ENCODE measurements at places on chromosomes 16 and 17.

DNA sequence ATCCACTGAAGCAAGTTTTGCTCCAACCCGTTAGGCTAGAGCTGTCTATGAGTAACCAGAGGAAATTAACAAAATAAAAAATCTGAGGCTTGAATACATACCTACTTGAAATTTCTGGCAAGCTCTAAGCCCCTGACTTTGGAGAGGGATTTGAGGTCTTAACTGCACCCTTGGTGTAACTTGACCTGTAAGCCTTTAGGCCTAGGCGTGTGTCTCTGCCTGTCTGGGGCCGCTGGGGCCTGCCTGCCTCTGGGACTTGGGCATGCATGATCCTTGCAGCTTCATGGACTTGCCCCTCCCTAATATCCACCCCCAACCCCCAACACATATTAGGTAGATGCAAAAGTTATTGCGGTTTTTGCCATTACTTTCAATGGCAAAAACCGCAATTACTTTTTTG is 3.7 kb upstream of the CDC42EP4 start:
- no peak for DNase-seq

DNA sequence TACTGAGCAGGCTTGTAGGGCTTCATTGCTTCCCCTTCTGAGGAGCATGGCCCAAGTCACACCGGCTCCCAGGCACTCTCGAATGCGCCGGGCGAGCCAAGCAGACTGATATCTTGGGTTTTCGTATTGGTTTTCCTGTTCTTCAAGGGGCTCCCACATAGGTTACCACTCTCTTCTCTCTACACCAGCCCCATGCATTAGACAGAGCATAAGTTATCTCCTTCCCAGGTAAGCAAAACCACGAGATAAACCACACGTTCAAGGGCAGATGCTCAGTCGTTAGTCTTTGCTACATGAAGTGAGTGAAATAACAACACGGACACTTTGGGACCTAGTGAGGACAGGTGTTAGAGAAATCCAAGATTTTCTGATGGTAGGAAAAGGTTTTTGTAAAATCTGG is 211.2 kb downstream of the ABCC12 start:
- DNase-seq: no peak

- DNase-seq: no peak
Measured at GRCh38 chr16:1217526-1217925, 7.5 kb downstream of the TPSG1 start.

GRCh38 chr17:9368631-9369030 is 207.0 kb downstream of the STX8 start:
- no peak for DNase-seq

GRCh38 chr17:72531729-72532128 is 410.9 kb downstream of the SOX9 start:
- no peak for DNase-seq

DNA sequence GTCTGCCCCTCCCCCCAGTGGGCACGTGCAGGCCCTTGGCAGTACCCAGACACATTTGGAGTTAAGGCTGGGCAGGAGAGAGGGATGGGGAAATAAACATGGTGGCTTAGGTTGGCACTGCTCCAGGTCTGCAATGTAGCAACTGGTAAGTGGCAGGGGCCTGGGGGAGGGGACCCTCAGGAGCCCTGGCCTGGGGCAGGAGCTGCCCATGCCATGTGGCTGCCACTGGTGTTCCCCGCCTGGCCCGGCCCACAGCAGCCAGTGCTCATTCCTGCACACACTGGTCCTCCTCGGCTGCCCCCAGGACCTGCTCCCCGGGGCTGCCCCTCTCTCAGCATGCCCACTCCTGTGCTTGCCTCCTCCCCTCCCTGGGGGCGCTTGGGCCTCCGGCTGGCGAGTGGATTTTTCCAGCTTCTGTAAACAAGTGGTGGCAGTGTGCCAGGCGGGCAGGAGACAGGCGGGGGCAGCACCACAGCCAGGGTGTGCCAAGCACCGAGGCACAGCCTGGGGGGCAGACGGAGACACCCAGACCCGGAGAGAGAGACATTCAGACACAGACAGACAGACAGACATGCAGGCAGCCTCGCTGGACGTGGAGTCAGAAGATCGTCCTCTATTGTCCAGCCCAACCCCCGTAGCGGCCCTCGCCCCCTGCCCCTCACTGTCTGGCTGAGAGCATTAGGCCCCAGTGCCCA is 9.4 kb downstream of the THRA start:
- no peak for DNase-seq

- DNase-seq: peak; percentile 30
Measured at GRCh38 chr16:88939245-88939971, 37.6 kb downstream of the CBFA2T3 start.

DNA sequence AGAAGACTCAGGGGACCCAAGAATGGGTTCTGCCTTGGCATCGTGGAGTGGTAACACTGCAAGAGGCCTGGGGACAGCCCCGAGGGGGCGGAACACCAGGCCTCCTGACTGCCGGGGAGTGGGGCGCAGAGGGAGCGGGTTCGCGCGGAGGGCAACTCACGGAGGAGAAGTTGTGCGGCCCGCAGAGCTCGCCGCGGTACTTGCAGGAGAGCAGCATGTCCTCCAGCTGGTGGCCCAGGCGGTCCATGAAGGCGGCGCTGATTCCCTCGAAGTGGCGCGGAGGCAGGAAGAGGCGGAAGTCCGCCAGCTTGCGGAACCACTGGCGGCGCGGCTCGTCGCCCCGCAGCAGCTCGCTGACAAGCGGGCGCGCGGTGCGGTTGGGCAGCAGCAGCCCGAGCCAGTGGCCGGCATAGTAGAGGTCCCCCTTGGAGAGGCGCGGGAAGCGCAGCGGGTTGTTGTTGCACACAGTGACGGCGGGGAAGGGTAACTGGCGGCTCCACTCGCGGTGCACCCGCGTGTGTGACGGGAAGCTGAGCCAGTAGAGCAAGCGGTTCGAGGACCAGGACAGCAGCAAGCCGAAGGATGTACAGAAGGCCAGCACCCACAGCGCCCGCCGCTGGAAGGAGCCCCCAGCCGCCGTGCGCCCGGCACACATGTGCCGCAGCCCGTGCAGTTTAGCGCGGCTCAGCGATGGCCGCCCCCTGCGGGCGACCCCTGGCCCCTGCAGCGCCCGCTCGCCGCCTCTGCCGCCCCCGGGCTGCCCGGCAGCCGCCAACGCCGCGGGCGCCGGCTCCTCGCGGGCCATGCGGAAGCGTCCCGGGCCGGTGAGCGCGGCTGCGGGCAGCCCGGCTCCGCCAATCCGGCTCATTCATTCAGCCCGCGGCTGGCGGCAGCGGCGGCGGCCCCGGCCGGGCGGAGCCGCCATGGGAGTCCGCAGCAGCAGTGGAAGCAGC is 1.6 kb downstream of the ASIC2 start:
- no peak for DNase-seq

DNA sequence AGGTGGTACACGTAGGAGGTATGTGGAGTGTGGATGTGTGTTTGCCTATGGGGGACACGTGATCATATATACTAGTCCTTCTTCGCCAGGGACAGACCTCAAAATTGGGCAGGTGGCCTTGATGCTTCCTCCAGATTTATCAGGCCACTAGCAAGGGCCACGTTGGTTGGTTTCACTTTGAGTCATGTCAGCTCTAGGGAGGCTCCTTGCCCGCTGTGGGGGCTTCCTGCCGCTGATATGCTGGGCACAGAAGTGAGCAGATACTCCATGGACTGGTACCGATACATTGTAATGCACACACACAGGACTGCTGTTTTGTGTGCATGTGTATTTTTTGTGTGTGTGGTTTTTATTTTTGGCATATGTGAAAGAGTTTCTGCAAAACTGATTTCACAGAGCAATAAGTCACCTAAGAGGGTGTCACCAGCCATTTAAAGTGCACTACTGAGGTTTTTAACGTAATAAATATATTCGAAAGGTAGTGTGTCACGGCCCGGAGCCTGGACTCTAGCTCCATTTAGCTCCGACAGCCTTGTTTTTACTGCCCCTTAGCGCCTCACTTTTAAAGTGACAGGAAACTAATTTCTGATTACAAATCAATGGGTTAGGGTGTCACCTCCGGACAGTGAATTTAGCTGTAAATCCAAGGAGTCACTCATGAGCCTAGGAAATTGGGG is 605.5 kb upstream of the SALL1 start:
- DNase-seq: no peak

DNA sequence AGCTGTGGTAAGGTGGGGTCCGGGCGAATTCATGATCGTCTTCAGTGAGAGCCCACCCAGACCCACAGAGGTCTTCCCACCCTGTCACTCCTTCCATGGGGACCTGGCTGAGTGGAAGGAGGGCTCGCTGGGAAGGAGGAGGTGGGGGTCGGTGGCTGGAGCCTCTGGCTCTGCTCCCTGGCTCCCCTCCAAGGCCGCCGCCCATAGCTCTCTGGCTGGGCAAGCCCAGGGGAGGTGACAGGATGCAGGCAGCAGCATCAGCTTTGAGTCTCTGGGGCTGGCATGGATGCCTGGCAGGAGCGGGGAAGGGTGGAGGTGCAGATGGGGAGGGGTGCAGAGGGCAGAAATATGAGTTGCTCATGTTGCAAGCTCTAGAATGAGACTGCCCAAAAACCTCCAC is 147.0 kb downstream of the ENGASE start:
- DNase-seq: no peak

- no peak for DNase-seq
Measured at GRCh38 chr17:19024101-19025078, 19.8 kb upstream of the FAM83G start.

- no peak for DNase-seq
Measured at GRCh38 chr17:4208238-4208637, 55.5 kb downstream of the ANKFY1 start.

GRCh38 chr17:601926-602303 is 112.7 kb downstream of the VPS53 start:
- DNase-seq: no peak

GRCh38 chr16:68264128-68265077 is at the start of gene SLC7A6:
Gene SLC7A6 (plus strand): TSS chr16:68264526. CDS start chr16:68274727, 10,201 bp downstream.
- DNase-seq: peak; percentile 75

DNA sequence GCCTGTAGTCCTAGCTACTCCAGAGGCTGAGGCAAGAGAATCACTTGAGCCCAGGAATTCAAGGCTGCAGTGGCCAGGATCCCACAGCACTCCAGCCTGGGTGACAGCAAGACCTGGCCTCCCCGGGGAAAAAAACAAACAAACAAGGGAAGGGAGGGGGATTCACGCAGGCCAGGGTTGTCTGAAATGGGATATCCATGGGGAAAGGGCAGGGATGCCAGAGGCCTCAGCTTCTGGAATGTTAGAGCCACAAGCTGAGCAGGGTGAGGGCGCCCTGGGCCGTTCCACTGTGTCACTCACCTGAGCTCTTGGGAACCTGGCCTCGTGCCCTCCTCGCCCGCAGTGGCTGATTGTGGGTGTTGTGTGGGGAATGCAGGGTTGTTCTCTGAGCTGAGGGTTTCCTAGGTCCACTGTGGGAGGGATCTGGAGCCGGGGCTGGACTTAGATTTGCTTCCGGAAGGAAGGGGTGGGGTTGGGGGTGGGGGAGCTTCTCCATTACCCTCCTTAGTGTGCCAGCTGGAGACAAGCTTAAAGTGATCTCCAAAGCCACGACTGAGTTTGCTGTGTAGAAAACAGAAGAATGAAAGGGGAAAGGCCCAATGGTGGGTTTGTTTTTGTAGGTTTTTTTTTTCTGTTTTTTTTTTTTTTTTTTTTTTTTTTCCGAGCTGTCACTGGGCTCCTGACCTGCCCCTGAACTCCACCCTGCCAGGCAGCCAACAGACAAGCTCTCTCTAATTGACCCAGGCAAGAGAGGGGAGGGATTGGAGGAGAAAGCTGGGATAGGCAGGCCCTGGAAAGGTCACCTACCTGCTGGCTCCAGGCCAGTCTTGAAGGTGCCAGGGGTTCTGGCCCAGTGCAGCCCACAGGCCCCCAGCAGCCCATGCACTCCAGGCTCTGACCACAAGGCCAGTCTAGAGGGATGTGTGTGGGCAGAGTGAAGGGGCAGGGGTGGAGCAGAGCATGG is at the start of gene SULT1A1:
Gene SULT1A1 (minus strand): TSS at position 414 of the 964 bp plus-strand sequence. CDS start 1,189 bp downstream, outside the sequence.
- DNase-seq: no peak

GRCh38 chr17:42284566-42284965 is 3.7 kb upstream of the STAT5A start:
- DNase-seq: no peak

DNA sequence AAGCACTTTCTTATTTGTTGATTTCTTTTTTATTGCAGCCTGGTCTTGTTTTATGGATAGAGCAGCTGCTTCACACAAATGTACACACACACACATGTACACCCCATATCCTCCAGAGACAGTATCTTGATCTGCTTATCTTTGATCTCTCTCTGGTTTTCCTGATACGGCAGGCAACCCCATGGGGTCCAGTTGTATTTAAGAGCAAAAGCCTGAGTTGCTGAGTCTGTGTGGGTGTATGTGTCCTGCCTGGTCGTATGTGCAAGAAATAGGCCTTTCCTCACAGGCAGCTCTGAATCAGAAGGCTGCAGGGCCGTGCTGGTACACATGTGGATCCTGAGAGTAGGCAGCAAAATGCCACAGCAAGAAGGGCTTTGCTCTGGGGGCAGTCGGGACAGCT is 14.6 kb upstream of the LGALS9 start:
- DNase-seq: no peak

- DNase-seq: no peak
Measured at GRCh38 chr16:82281544-82281943, 111.5 kb upstream of the MPHOSPH6 start.

- DNase-seq: no peak
Measured at GRCh38 chr16:55364811-55365210, 40.8 kb downstream of the IRX6 start.

GRCh38 chr17:82348866-82349265 is 10.2 kb upstream of the TEX19 start:
- DNase-seq: no peak

DNA sequence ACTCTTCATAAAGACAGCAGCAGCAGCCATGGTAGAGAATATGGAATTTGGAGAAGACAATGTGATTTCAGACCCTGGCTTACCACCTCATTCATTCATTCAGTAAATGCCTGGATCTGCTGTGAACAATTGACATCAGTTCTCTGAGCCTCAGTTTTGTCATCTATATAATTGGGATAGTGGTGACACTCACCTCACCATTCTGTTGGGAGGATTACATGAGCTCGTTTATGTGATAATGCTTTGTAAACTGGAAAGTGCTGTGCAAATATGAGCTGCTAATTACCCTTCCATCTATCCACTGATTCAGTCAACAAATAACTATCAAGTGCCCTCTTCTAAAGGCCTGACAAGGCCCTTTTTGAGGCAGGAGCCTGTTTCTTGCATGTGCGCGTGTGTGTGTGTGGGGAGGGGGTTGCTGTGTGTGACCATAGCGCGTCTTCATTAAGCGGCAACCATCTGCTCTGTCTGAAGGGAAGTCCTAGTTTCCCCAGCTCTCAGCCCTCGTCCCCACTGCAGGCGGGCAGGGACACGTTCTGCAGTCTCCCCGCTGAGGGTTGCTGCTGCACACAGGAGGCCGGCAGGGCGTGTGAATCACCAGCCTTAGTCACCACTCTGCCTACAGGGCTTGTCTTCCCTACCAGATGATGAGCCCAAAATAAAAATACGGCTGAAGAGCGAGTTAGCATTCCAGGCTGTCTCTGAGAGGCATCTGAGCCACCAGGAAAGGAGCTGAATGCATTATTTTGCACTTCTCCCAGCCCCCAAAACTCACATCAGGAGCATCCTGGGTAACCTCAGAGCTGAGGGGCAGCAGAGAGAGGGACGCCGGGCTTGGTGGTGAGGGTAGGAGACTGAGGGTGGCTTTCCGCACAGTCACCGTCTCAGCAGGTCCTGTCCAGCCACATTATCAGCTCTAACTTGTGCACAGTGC is 19.9 kb downstream of the ARL4D start:
- no peak for DNase-seq
